Activated T-helper 1 cell treated with anti-CD3 and anti-CD28 coated beads, Interleukin-2, amount 50 U/mL, for 16 hours (primary cell): ENCODE measurements at places on chromosomes 1 and 21.

- DNase-seq, result no peak
Measured at GRCh38 chr1:182633031-182633430, 28.8 kb upstream of the RGS16 start.

DNA sequence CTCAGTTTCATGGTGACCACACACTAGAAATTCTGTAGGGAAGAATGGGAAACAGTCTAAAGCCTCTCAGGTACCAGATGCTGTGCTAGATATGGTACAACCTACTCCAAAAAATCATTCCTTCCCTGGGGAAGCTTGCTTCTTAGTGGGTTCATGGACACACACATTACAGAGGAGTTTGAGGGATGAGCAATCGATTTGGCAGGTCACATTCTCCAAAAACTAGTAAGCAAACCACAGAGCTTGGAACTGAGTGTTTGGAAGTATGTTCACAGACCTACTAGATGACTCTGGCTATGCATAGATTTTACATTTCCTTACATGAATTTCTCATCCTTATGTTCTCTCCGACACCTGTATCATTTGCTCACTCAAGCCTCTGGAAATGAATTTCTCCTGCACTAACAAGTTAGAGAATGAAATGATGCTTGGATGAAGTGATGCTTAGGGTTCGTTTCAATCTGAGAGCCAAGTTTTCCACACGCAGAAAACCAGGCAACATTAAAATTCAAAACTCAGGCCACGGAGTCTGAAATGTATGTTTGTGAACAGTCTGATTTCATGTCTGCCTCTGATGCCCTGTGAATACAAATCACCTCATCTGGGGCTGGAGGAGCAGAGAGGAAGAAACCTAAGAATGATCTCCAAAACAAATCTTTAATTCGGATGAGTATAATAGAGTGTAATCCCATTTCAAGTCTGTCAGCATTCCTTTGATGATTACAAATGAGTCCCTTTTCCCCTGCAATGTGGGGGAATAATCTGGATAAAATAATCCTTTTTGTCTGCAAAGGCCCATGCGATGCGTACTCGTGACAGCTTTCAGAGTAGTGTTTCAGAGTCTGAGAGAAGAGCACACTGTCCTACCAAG, 11.0 kb downstream of the EVA1C start:
- no peak for DNase-seq

GRCh38 chr1:116820369-116820768, 66.1 kb downstream of the CD2 start:
- DNase-seq, result no peak

DNA sequence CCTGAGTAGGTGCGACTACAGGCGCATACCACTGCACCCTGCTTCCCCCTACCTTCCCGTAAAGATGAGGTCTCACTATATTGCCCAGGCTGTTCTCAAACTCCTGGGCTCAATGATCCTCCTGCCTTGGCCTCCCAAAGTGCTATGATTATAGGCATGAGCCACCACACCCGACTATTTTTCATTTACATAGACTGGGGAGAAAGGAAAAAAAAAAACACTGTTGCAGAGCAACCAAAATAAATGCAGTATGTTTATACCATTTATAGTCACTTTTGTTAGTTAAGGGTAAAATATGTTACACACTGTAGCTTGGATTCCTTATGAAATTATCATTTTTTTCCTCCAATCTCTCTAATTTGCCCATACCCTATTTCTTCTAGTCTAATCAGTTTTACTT, 35.2 kb upstream of the RGS8 start:
- no peak for DNase-seq

GRCh38 chr1:223224465-223224864, 81.4 kb upstream of the TLR5 start:
- no peak for DNase-seq

DNA sequence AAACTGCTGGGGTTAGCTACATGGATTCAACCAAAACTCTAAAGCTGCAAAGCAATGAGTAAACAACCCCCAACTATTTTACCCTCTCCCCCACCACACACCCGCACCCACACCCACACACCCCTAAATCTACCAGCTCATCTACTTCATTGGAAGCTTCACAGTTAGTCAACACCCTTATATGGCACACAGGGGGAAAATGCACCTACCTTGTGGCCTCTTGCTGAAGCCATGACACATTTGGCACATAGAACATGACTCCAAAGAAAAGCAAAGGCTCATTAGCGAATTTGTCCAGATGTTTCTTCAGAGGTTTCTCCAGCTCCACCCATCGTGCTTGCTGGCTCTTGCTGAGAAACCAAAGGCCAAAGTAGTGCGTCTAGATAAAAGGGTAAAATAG, 99.8 kb downstream of the PTPN14 start:
- DNase-seq, result no peak

- DNase-seq, result no peak
Measured at GRCh38 chr1:6651909-6652308, 27.2 kb downstream of the THAP3 start.
